ENCODE measurements at places on chromosomes 7 and 10. TPM values are rescaled to one million over a fixed set of nuclear protein-coding genes. Genes with fewer than 3 reads are reported as not detected.

The AKR1C1 gene
- 14.0 TPM for polyA plus RNA-seq

The FRMPD2 gene
- 0.58 TPM for polyA plus RNA-seq

GRCh38 chr10:74018241-74018640, 20.3 kb downstream of the VCL start:
- DNase-seq = no peak

DNA sequence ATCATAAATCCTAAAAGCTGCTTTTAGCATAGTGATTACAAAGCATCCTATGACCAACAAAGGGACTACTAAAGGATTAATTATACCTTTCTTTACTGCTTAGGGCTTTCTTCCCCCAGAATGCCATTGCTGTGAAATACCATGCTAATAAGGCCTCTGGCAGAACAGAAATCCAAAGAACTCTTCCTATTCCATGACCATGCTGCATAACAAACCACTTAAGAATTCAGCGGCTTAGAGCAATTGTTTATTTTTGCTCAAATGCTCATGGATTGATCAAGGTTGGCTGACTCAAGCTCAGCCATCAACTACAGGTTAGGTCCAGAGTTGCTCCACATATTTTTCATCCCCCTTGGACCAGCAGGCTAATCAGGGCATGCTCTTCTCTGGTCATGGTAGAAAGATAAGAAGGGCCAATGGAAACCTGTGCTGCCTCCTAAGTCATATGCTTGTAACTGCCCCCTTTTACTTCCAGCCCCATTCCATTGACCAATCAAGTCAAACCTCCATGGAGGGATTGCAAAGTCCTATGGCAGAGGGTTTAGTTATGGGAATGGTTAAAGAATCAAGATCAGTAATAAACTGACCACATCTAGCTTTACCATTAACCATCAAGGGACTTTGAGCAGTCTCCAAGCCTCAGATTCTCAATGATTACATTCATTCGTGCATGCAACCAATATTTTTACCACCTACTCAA, 244.4 kb upstream of the FZD1 start:
- DNase-seq = no peak

The FANK1 gene
- polyA plus RNA-seq = 10.1 TPM

The PNLIPRP2 gene
- not detected for polyA plus RNA-seq

GRCh38 chr7:123811056-123811455, 33.9 kb upstream of the HYAL4 start:
- DNase-seq = no peak

The UNC5B gene
- polyA plus RNA-seq = 51.1 TPM

- no peak for DNase-seq
Observed at GRCh38 chr10:33273295-33274002, 61.0 kb downstream of the NRP1 start.

The IDI2 gene
- polyA plus RNA-seq = not detected

The C10orf62 gene
- 0.27 TPM for polyA plus RNA-seq

The KAT6B gene
- polyA plus RNA-seq = 44.9 TPM

The ATOH7 gene
- polyA plus RNA-seq = 1.3 TPM

- peak; percentile 12 for DNase-seq
Observed at GRCh38 chr7:71633551-71634008, 501.6 kb downstream of the GALNT17 start.

- no peak for DNase-seq
Observed at GRCh38 chr7:130276796-130277762, 10.4 kb downstream of the CPA2 start.

The PNLIPRP1 gene
- not detected for polyA plus RNA-seq

GRCh38 chr7:16554518-16555236, 28.1 kb downstream of the LRRC72 start:
- DNase-seq = no peak

- no peak for DNase-seq
Observed at GRCh38 chr10:37976880-37977203, 395 bp upstream of the ZNF25 start.

DNA sequence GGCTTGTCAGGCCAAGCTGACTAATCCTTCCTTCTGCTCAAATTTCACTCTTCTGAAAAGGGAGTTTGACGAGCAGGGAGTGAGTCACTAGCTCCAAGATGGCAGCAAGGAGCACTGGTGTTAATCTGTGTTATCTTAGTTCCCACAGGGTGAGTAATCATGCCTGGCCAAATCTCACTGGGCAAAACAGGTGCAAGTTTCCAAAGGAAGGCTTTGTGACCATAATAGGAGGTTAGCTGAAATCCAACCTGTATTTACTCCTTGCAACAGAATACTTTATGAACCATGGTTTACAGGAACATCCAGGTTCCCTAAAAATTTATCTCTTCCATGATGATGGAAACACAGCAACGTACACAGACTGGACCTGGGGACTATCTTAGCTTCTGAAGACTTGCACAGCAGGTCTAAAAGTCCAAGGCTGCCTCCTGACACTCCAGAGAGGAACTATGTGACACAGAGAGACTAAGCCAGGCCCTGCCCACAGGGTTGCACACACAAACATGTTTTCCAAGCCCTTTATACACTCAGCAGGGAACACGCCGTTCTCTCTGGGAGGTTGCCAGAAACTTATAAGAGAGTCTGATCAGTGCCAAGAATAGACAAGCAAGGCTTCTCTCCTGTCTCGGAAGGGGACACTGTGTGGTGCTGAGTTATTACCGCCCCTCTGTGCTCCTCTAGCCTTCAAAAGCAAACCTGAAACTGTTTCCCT, 46.3 kb downstream of the PDK4 start:
- DNase-seq = no peak

GRCh38 chr7:34454381-34454780, 203.6 kb upstream of the NPSR1 start:
- DNase-seq = no peak

The PRLHR gene
- polyA plus RNA-seq = not detected

DNA sequence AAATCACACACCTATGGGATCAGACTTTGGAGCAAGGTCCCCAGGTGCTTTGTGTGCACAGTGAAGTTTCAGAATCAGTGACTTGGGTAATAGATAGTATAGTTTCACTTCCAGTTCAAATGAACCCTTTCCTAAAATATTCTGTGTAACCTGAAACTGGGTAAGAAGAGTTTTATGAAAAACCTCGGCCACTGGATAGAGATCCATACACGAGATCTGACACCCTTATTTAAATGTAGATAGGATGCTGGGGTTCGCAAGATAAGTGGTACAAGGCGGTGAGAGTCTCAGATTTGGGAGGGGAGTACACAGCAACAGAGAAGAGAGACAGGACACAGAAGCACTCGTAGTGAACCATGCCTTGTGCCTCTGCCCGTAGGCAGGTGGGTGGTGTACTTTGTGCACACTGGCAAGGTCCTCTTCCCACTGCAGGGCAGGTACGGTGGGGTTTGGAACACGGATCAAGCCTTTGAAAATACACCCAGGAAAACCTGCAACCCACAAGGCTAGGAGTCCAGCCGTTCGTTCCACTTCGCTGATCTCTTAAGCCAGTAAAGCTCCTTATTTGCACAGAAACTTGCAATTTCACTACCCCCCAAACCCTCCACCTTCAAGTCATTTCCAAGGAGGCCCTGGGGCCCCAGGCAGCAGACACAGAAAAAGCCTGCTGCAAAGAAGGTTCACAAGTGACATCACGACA, 162.8 kb downstream of the USP6NL start:
- DNase-seq = no peak

DNA sequence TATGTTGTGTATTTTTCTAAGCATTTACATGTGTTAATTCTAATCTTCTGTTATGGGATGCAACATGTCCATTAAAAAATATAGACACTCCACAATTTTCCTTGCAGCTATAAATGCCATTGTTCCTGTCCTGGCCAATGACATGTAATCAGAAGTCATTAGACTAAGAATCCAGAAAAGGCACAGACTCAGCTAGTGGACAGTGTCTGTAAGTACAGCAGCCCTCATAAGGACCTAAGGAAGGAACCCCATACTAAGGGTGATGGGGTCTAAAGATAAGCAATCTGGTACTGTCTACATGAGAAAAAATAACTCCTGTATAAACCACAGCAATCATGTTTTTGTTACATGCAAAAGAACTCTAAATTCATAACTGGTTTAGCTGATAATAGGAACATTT, 115.9 kb downstream of the GPR85 start:
- no peak for DNase-seq

GRCh38 chr10:4453950-4454349, 372.1 kb upstream of the AKR1E2 start:
- no peak for DNase-seq

GRCh38 chr10:27100813-27101347, 586 bp upstream of the ANKRD26 start:
- DNase-seq = no peak

The MYPN gene
- 0.07 TPM for polyA plus RNA-seq

The MACROH2A2 gene
- 87.3 TPM for polyA plus RNA-seq

The ELN gene
- 100 TPM for polyA plus RNA-seq

- no peak for DNase-seq
Observed at GRCh38 chr7:122543891-122544290, 155.0 kb downstream of the RNF133 start.

The ITGA8 gene
- 51.2 TPM for polyA plus RNA-seq

The TACR2 gene
- 0.17 TPM for polyA plus RNA-seq

The METTL27 gene
- polyA plus RNA-seq = 9.5 TPM

The LEP gene
- polyA plus RNA-seq = 0.12 TPM

GRCh38 chr7:94391726-94392392, 2.8 kb upstream of the COL1A2 start:
- no peak for DNase-seq

DNA sequence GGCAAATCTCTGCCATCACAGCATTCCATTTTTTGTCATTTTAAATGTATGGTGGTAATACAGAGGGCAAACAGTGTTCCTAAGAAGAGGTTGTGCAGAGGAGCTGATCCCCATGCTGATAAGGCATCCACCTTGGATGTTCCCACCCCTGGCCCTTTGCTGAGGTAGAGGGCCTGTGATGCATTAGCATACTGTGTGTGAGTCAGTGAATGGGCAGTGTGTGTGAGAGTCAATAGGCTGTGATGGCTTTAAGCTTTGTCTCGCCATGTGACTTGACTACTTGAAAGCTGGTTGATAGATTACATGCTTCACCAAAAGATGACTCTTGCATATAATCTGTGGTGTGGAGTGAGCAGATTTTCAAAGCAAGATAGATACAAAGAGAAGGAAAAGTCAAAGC, 81.3 kb downstream of the INSYN2A start:
- no peak for DNase-seq
